ENCODE measurements at places on chromosomes 16 and 17.
A peak's percentile ranks its signal among the peaks of the same experiment; 100 is the strongest.

- DNase-seq, result no peak
These were observed 80.5 kb downstream of the KSR1 start for GRCh38 chr17:27536781-27537180.

- no peak for DNase-seq
These were observed 19.6 kb downstream of the BEAN1 start for GRCh38 chr16:66446737-66447136.

GRCh38 chr17:29744121-29744520, 121.4 kb upstream of the CORO6 start:
- DNase-seq, result no peak

GRCh38 chr17:65441053-65441605, 120.3 kb downstream of the AXIN2 start:
- DNase-seq, result no peak

DNA sequence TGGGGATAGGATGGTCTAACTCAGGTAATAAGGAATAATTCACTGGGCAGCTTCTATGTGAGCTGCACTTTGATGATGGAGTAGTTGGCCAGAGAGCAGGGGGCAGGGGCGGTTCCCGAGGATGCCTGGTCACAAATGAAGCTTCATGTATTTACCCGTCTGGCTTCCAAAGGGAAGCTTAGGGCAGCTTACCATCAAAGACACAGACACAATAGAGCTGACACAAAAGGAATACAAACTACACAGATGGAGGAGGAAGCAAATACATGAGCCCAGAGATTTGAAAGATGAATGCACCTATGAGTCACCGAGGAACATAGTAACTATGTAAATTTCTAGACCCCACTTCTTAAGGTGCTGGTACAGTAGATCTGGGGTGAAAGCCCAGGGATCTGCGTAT, 8.7 kb upstream of the EMP2 start:
- no peak for DNase-seq

GRCh38 chr16:67388191-67388590, 5.1 kb downstream of the TPPP3 start:
- no peak for DNase-seq

DNA sequence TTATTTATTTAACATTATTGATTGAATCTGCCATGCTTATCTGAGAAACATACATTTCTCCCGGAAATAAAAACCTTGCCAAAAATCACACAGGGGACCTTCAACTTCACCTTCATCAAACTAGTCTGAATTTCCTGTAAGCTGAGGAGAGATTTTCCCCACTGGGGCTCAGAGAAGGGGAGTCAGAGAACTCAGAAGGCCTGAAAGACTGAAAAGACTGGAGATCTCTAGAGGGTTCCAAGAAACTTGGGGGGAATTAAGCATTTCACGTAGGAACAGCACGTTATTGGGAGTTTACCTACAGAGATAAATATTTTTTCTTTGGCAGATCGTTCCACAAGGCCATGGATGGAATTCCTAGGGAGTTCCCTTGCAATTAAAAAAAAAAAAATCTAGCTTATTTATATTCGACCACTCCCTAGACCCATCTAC, 528 bp upstream of the NOL11 start:
- DNase-seq, result no peak

- DNase-seq, result no peak
These were observed 2.6 kb upstream of the ACSM3 start for GRCh38 chr16:20761175-20761574.

DNA sequence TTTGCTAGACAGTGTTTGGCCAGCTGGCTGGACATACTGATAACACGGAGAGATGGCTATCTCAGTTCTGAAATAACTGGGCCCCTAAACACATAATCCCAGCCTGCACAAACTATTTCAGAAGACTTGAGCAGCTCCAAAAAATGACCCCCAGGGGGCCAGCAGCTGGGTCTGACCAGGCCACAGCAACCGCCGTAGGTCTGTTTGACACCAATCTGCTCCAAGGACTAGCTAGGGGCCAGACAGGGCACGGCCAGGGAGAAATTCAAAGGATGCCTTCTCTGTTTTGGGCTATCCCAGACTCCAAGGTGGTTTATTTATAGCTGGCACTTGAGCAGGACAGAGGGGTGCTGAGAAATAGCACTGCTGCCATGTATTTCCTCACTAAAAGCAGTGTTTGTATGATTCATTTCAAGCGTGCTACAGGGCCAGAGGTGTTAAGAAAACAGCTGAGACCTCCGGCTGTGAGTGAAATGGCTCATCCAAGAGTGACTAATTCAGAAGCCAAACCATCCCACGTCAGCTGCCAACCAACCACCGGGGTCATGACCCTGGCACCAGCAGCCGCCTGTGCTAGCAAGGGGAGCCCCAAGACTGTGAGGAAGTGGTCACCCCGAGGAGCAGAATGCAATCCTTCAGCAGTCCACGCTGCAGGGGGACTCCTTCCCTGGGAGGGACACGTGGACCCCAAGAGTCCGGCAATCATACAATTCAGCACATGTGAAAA, 5.7 kb downstream of the GGA2 start:
- no peak for DNase-seq

- DNase-seq, result no peak
These were observed 2.3 kb downstream of the DLX4 start for GRCh38 chr17:49971199-49971847.

DNA sequence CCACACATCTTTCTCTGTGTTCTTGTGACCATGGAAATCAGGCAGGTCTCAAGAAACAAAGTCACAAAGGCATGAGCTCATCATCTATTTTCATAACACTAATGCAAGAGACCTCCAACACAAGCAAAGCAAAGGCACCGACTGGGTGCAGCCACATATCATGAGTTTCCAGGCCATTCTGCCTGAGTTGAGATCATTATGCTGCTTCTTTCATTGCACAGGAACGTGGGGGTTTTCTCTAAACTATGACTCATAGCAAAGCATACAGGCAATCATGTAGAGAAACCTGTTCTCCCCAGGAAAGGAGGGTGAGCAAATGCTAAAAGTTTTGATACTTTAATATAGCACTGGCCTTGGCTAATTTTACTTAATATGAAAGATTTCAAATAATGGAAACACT, 60.7 kb downstream of the GRIN2A start:
- no peak for DNase-seq

DNA sequence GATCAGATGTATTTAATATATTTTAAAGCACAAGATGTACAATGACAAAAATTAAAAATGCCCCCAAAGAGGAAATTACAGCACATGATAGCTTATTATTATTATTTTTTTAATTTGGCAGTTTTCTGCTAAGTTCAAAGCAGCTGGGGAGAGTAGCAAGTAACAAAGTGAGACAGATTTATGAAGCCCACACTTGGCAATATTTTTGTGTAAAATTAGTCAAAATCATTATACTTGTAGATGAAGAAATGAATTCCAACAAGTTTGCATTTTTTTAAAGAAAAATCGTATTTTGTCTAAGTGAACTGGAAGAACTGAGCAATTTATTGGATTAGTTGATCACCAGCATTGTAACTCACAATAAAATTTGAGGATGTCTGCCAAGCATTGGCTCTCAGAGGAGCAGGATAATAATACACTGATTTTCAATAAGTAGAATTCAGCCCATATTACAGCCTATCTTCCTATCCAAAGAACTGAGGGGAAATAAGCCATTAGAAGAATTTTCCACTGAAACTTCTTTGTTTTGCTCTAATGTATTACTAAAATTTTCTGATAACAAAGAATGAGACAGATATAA, 215.6 kb downstream of the MAP2K6 start:
- DNase-seq, result no peak

DNA sequence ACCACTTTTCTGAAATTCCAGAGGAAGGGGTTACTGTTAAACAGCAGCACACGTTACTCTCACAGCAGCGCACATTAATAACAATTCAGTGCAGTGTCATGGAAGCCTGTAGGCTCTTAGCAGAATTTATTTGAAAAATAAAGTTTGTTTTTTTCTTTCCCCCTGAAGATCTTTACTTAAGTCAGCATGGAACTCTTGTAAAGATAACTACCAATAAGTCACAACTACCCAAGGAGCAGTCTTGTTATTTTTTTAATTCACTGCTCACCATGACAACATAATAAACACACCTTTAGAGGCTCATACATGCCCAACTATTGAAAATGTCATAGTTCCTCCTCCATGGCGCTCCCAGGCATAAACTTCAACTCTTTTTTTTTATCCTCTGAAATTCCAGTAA, 31.8 kb upstream of the PSMD7 start:
- no peak for DNase-seq

DNA sequence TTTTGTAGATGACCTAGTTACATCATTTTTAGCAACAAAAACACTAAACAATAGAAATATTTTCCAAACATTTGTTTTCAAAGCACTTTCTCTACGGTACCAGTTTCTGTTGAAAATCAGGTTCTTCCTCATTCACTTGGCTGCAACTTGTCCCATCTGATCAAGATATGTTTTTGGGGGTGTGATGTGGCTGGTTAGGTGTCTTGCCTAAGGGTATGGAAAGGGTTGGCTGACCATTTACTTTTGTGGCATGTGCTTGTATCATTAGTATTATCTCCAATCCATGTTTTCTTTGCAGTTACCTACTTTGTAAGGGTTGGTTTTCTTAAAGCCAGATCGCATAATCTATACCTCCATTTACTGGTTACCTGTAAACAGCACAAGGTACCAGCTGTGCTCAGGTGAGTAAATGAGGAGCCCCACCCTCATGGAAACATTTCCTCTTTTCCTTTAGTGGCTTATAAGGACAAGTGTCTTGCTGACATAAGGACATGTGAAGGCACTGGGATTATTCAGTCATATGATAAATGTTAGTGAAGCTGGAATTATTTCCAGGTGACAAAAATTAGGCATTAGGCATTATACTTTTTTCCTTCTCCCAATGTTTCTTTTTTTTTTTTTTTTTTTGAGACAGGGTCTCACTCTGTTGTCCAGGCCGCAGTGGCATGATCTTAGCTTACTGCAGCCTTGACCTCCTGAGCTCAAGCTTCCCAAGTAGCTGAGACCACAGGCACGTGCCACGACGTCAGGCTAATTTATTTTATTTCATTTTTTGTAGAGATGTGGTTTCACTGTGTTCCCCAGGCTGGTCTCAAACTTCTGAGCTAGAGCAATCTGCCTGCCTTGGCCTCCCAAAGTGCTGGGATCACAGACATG, 162.0 kb downstream of the CCDC182 start:
- no peak for DNase-seq

DNA sequence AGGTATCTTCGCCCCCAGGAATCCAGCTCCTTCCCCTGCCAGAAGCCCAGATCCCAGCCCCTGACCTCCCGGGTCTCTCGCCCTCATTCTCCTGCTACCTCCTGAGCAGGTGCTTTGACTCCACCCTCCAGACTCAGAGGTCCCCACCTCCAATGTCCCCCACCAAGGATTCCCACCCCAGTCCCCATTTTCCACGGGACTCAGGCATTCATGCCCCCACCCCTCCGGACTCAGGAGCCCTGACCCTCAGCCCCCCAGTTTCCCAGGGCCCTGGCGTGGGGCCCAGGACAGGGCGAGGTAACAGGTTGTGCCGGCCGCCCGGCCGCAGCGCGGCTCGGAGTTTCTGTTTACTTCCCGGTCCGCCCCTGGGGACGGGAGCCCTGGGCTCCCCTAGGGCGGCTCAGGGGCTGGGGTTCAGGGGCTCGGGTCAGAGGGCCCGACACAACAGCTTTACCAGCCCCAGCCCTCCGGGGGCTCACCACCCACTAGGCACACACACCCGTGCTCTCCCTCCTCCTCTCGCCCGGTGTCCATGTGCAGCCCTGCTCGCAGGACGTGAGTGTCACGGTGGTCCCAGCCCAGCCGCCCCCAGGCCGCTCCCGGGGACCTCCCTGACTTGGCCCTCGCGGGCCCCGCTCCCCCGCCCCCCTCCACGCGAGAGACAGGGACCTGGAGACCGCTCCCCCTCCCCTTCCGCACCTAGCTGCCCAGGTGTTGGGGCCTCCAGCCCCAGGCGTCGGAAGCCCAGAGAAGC, 595 bp downstream of the BICDL2 start:
- no peak for DNase-seq

- no peak for DNase-seq
These were observed 74.8 kb downstream of the RAB11FIP4 start for GRCh38 chr17:31466096-31466760.

DNA sequence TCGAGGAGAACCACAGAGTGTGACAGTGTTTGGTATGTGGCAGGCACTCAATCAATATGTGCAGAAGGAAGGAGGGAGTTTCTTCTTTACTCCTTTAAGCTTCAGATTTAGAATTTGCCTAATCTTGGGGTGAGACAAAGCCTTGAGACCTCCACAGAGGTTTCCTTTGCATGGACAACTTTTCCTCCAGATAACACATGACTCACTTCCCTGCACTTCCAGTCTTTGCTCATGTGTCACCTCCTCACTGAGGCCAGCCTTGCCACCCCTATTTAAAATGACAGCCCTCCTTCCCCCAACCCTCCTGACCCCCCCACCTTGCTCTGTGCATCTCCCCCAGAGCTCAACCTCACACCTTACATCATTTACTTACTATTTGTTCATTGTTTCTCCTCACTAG, 17.4 kb upstream of the NOS2 start:
- no peak for DNase-seq

GRCh38 chr16:14004031-14004728, 66.9 kb upstream of the MRTFB start:
- no peak for DNase-seq

- no peak for DNase-seq
These were observed 769.0 kb downstream of the KCNJ2 start for GRCh38 chr17:70938336-70938735.

DNA sequence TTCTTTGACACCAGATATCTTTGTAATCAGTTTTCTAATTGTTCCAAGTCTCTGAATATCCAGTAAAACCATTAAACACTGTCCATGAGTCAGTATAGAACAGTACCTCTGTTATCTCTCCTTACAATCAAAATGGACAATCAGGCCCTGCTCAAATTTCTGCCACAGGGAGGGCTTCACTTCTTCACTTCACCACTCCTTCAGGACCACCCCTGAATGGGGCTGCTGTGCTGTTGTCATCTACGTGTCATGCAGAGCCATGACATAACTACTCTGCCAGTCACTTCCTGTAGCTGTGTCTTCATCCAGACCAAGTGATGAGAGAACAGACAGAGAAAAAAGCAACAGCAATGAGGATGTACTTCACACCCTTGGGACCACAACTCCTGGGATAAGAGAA, 116.9 kb downstream of the TANC2 start:
- DNase-seq, result no peak

DNA sequence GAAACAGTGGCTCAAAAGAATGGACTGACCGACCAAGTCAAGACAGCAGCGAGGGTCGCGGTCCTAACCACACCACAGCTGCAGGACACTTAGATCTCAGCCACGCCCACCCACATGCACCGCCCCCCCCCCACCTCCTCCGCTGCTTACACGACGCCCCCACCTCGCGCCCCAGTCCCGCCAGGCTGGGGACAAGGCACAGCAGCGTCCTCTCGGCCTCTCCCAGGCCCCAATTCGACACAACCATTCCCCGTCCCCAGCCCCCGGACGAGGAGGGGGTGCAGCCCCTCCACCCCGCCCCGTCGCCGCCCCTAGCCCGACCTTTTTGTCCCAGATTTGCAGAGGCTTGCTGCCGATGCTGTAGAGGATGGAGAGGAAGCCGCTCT, 477 bp downstream of the CFAP20 start:
- DNase-seq, result peak; percentile 36
